ENCODE measurements at places on chromosomes 3 and 15.

- no peak for DNase-seq
These were observed 321.8 kb downstream of the FEZF2 start for GRCh38 chr3:62051506-62051905.

- DNase-seq: no peak
These were observed 18.9 kb downstream of the PHC3 start for GRCh38 chr3:170162630-170163029.

- DNase-seq: no peak
These were observed 166.0 kb downstream of the THSD4 start for GRCh38 chr15:71281256-71281655.

GRCh38 chr15:75149867-75150709 lies 51.6 kb upstream of the C15orf39 start:
- no peak for DNase-seq

GRCh38 chr15:99616773-99617342 lies 51.1 kb downstream of the MEF2A start:
- DNase-seq: no peak

DNA sequence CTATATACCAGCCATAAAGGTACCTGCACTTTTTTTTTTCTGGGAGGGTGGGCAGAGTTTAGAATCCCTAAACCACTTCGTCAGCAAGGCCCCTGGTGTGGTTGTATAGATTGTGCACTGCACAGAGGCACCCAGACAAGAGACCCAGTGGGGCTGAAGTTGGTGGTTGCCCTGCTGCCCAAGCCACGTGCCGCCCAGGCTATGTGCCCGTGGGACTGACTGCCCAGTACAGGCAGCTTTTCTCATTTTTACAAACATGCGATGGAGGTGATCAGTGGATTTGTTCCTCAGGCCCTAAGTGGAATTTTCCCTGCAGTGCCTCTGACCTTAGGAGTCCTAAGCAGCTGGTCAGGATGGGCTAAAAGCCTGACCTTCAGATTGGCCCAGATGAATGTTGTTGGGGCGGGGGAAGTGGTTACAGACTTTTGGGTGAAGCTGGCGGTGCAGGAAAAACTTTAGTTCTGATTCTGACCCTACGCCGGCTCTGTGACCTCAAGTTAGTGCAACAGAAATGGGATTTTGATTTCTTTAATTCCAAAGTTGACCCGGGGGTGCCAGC lies 34.9 kb upstream of the LIMD1 start:
- no peak for DNase-seq

DNA sequence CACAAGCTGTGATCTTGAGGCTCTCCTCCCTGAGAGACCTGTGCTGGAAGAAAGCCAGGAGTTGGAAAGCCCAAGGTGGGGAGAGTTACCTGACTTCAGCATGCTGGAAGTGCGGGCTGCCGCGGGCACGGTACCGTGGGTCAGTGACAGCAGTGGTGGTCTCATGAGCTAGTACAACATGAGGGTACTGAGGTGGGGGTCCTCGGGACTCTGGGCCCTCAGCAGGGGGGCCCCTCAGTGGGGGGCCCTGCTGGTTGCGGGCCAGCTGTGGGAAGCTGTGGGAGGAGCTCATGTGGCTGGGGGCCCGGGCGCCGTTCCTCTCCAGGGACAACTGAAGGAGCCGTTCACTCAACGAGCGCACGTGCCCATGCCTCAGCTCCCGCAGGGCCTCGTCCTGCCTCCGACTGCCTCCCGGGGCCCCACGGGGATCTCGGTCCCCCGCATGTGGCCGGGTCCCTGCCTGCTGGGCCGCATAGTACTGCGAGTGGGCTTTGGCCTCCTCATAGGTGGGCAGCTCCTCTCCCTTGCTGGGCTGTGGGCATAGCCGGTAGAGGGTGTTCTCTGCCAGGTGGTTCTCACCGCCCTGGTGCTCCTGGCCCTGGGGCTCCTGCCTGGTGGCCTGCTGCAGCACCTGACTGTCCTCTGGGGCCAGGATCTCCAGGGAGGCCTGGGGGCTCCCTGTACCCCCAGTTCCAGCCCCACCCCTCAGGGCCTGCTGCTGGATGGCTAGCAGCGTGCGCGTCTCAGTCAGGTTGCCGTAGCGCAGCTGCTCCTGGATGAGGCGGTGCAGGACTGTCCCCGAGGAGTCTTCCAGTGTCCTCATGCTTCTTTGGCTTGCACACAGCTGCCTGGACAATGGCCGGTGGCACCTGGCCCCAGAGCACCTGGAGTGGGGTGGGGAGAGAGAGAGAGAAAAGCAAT lies 3.4 kb downstream of the AMOTL2 start:
- no peak for DNase-seq

GRCh38 chr15:95994418-95994817 lies 336.1 kb upstream of the NR2F2 start:
- no peak for DNase-seq

GRCh38 chr15:96582473-96582872 lies 252.0 kb downstream of the NR2F2 start:
- DNase-seq: peak; percentile 15

DNA sequence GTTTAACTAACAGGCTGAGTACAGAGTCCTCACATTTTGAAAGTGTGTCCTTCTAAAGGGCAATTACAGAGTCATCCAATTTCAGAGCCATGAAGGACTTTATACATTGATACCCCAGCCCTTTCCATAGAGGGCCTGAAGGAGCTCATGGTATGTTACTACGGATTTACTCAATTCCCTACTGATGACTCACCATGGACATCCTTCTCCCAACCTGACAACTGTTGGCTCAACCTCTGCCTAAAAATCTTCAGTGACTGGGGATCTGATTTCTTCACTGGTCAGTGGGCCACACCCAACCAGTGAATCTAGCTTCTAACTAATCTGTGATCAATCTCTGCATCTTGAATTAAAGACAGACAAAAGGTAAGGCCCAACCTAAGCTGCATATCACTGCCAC lies 963.4 kb upstream of the CFAP20DC start:
- no peak for DNase-seq

DNA sequence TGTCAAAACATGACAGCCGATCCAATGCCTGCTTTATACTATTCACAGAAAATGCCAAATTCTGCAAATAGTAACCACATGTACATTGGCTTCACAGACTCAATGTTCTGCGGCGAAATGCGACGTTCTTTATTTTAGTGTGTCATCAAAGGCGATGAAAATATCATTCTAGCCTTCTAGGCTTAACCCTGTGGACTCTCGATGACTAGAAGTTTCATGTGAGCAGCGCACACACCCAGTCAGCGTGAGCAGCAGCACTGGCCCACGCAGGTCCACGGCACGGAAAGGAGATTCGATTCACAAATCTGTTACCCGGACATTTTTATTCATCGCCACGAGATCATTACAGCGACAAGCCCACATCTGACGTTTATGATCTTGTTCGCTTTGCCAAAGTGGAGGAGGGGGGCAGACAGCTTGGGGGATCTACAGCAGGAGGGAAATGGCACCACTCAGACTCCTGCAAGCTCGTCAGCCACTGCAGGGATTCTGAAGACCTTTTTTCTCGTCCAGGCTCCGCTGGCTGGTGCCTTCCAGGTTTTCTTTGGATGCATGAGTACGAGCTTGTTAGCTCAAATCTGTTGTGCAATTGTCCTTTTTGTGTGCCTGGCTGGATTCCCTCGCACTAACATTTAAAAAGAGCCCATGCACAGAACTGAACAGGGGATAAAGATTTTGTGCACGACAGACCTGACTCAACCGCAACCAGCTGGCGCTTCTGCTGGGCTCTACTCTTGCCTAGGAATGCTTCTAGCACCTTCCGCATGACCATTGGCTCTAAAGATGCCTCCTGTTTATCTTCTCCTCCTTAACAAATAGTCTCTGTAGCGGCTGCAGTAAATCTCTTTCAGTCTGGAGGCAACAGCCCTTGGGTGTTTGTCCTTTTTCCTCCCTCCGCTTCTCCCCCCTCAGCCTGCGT lies 938.4 kb downstream of the MCTP2 start:
- DNase-seq: no peak

GRCh38 chr3:70829092-70829491 lies 516.7 kb upstream of the MDFIC2 start:
- DNase-seq: no peak

DNA sequence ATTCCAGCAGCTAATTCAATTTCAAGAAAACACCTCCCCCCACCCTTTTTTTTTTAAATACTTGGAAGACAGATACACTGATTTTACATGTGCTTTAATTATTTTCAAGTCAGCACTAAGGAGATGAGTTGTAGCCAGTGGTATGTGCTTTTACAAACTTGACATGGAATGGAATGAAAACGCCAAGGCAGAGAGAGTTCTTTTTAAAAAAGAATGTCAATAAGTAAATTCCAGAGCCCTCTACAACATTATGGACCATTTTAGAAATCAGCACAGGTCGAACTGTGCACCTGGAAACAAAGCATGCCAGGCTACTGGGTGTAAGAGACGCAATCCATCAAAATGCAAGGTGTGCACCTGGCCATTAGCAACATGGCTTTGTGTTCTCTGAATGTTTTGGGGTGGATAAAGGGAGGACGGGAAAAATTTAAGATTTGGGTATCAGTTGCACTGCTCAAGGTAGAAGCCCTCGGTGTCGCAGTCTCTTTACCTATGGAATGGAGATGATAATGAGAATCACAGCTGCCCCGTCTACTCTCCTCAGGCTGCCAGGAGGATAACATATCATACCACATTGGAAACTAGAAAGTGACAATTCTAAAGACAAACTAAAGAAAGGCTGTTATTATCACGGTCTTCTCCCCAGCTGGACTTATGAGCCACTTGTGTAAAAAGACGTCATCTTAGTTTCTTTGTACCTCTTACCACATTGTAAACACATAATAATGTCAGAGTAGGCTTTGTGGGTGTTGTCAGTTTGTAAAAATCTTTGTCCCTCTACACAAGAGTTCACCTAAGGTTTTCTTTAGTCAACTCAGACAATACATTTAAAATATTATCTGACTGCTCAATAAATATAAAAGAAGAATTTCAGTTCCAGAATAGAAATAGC lies 107.4 kb upstream of the PRICKLE2 start:
- no peak for DNase-seq

DNA sequence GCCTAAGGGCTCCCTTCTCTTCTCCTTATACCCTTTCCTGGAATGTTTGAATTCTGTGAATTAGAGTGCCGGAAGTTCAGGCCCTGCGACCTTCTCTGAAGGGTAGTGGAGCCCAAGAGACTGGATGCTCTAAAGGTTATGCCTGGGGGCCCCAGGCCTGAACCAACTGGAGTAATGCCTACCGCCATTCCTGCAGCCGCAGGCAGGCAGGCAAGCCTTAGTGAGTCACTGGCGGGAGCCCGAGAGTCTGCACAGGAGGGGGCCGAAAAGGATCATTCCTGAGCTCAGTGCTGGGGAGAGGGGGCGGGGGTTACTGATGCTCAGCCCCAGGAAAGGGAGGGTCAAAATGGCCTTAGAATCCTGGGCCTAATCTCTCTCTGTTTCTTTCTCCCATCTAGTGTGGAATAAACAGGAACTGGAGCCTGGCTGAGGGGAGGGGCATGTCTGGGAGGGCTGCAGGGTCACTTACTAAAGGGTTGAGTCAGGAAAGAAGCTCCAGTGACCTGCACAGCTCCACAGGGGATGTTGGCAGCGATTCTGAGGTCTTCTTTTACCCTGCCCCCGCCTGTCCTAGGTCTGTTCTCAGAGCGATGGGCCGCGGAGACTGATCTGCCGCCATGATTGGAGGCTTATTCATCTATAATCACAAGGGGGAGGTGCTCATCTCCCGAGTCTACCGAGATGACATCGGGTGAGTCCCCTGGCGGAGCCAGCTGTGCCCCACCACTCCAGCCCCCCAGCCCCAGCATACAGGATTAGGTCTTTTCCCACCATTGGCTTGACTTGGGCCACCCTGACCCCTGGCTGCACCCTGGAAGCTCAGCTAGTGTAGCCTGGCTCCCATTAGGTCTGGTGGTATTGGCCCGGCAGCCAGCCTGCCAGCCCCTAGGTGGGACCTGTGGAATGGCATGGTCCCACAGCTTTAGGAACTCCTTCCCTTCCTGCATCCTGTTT lies 2.0 kb downstream of the AP2M1 start:
- no peak for DNase-seq

- DNase-seq: no peak
These were observed 964 bp upstream of the NCKIPSD start for GRCh38 chr3:48686538-48687219.

- DNase-seq: no peak
These were observed 7.6 kb upstream of the ARHGEF26 start for GRCh38 chr3:154113609-154114008.

DNA sequence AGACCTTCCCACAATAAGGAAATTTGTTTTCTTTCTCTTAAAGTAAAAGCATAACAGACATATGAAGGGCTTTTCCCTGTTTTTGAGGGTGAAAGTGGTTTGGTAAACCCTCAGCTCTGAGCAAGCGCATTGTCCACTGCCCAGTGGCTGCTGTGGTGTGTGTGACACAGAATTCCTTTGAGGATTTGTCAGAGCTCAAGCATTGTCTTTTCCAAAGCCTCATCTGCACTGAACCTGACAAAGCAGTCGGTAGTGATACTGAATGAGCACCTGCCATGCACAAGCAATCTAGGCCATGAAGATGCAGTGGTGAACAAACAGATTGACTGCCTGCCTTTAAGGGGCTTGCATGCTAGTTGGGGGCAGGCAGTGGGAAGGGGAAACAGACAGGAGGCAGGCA lies 128.3 kb downstream of the PLCL2 start:
- no peak for DNase-seq

- DNase-seq: no peak
These were observed 36.6 kb downstream of the CD86 start for GRCh38 chr3:122091602-122092295.

- DNase-seq: no peak
These were observed 10.0 kb upstream of the GRAMD2A start for GRCh38 chr15:72207558-72208085.

- peak; percentile 21 for DNase-seq
These were observed 5.2 kb downstream of the CEP97 start for GRCh38 chr3:101729586-101729985.

DNA sequence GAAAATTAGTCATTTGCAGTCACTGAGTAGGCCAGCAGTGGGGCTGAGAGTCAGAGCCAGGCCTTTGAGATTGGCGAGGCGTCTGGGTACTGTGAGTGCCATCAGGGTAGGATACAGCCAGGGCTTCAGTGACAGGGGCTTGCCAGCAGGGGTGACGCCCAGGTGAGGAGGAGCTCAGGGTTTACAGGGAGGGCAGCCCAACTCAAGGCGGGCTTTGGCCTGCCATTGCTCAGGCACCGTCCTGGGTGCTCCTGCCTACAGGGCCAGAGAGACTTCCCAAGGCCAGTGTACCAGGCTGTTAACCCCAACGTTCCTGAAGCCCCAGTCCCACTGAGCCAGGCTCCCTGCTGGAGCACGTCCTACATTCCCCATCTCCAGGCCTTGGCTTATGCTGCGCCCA lies 152.0 kb downstream of the FBLN2 start:
- no peak for DNase-seq

DNA sequence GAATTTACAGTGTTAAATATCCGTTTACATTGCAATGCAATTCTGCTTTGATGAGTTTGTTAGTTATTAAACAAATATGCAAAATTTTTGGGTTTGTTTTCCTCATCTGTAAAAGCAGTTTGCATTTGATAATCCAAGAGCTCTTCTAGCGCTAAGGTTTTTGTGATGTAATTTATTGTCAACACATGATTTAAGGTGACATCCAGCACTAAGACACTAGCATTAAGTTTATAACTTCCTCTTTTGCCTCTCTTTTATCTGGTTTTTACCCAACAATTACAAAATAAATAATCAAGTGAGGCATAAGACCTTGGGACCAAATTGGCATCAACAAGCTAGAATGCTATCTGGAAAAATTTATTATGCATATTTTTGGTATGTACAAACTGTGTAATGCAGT lies 969 bp upstream of the DNAJC19 start:
- peak; percentile 11 for DNase-seq
